NCI-H2081 treated with DMSO at 0.1 percent for 48 hours (cell line): ENCODE measurements at places on chromosomes 2 and 18.

GRCh38 chr2:119483896-119484718, 40.2 kb downstream of the SCTR start:
- no peak for DNase-seq

DNA sequence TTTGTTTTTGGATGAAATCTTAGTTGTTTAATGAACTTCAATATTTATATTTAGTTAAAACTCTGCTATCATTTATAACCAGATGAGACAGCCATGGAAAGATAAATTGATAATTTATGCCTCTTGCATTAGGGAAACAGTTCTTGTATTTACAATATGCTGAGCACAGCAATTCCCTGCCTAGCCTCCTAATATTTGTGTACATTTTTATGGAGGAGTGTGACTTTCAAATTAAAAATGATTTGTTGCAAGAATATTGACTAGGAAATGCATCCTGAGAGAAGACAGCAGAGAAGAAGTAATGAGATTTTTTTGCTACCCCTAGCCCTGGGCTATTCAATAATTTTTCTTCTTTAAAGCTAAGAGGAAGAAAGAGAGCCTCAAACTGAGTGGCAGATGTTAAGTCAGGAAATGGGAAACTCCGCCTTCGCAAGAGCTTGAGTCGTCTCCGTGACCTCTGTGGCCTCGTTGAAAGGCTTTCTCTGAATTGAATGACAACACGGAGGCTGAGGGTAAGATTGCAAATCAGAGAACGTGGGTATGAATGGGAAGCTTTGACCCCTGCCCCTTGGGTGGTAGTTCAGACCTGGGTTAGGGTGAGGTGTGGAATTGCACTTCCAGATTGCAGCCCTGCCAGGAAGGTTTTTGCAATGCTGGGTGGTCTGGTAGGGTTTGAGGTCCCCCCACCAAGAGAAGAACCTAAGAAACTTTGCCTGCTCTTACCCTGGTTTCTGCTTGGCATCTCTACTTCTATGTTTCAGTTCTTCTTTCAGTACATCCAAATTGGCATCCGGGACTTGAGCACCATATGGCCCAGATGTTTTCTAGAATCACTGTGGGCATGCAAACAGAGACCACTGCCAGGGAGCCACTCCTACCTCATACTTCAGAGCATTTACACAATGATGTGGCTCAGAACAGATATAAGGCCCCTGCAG, 210.3 kb upstream of the RBMS1 start:
- no peak for DNase-seq

GRCh38 chr2:108918941-108919341, 70.1 kb downstream of the EDAR start:
- DNase-seq: no peak

GRCh38 chr18:78675231-78675630, 304.4 kb upstream of the SALL3 start:
- DNase-seq: no peak

GRCh38 chr2:65687614-65688013, 255.2 kb upstream of the SPRED2 start:
- no peak for DNase-seq

DNA sequence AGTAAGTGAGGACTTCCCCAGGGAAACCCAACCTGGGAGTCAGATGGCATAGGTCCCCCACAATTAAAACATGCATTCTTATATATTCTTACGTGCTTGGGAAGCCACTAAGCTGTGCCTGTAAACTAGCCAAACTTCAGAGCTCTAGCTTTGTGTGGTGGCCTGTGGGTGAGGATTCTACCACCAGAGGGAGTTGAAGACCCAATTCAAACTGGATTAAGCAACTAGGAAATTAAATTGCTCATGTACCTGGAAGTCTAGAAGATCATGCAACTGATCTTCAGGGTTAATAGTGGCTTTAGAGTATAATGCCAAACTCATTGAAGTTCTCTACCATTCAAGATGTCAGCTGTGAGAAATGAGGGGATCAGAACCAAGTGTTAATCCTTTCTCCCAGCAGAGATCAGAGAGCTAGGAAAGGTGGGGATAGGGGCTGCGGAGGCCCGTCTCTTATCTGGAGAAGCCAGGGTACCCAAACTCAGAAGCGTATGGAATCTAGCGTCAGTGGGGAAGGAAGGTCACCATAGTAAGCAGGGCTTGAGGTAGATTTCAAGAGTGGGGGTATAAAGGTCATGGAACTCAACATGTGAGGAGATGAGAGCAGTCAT, 53.2 kb upstream of the CCDC85A start:
- no peak for DNase-seq

- DNase-seq: no peak
These were observed 41.8 kb downstream of the TGFBRAP1 start for GRCh38 chr2:105287692-105288091.

DNA sequence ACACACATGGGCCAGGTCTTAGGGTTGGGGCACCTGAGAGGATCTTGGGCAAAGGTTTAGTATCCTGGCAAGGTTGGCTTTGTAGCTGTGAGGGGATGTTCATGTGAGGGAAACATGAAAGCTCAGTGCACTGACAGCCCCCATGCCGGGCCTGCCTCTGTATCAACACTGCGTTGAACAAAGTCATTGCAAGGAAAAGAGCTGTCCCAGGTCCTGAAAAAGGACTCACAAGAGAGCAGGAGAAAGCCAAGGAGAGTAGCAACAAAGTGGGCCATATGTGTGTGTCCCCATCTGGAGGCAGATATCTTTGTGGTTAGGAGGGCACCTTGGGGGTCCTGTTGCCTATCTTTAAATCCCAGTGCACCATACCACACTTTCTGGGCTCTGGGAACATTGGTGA, 237.8 kb upstream of the THSD7B start:
- no peak for DNase-seq

DNA sequence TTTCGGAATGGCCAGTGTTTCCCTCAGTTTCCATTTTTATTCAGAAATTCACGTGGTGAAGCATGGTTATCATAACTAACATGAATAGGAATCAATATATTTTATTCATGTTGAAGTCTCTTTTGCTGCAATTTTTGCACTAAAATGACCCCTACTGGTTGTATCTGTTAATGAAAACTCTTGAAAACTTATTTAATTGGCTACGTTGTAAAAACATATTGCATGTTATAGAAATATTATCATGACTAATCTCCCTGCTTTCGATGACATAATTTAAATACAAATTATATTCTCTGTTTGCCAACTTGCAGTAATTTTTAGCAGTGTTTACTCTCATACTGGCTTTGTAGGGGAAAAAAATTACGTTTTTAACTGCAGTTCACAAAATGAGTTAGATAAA, 3.5 kb downstream of the CRIM1 start:
- DNase-seq: no peak

DNA sequence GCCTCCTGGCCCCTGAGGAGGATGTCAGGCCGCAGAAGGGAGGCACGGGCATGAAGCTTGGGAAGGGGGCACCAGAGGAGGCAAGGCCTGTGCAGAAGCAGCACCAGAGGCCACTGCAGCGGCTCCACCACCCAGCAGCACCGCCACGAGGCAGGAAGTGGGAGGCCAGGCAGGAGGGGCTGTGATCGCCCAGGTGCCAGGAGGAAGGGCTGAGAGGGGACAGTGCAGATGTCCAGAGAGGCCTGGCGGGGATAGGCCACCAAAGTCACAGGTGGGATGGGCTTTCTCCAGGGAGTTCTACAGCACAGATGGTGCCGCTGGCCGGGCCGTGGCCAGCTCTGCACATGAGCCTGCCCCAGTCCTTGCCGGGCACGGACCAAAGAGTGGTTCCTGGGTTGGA, 6.0 kb upstream of the ALPI start:
- DNase-seq: no peak

GRCh38 chr2:64492821-64493220, 31.3 kb upstream of the AFTPH start:
- DNase-seq: no peak

DNA sequence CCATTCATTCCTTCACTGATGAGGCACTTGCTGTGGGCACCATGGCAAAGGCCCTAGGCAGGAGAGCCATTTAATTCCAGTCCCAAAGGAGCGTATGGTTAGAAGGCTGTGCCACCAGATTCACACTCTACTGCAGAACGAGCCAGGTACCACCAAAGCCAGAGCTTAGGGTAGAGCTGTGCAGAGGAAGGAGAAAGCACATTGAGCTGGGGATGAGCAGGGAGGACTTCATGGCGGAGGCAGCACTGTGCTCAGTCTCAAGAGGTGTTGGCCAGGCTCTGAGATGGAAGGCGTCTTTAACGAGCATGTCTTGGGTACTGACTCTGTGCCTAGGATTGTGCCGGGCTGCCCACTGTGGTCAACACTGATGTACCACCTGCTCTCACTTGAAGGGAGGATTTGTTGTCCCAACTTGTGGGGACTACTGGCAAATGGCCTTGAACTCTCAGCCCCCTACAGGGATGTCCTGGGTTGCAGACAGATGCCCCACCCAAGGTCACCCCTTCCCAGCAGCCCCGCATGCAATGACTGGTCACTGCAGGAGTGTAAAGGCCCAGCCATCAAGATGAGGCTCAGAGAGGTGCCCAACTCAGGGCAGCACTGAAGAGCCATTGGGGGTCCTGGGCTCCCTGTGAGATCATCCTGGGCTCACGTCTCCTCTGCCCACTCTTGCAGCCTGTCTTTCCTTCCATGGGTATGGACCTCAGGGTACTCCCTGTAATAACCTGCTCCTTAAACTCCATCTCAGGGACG, 251.4 kb downstream of the GLI2 start:
- no peak for DNase-seq

DNA sequence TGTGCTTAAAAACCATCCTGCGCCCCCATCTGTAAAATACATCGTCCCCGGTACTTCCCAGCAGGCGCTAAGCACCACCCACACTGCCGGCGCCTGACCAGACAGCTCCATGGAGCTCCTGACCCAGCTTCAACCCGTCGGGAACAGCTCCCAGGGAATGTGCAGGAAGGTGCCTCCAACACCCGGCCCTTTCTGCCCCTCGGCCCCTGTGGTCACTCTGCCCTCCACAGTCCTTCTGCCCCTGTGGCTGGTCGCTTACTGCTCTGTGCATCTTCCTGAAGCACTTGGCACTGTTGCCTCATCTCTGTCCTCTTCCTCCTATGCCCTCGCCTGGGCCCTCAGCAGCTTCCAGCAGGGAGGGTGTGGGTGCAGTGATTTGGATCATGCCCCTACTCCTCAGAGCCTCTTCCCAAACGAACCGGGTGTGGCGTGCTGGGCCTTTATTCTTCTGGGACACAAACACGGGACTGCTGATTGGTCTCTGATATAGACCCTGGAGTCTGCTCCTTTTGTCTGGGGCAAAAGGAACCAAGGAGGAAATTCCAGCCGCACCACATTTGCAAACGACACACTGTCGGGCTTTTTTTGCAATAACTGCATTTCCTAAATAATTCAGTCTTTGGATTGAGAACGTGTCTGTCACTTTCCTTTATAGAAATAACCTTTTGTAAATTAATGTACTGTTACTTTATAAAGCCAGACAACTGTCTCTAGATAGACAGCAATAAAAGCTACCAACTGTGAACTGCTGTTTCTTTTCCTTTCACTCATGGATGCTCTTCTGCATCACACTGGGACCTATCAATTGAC, 65.9 kb downstream of the ADI1 start:
- no peak for DNase-seq

DNA sequence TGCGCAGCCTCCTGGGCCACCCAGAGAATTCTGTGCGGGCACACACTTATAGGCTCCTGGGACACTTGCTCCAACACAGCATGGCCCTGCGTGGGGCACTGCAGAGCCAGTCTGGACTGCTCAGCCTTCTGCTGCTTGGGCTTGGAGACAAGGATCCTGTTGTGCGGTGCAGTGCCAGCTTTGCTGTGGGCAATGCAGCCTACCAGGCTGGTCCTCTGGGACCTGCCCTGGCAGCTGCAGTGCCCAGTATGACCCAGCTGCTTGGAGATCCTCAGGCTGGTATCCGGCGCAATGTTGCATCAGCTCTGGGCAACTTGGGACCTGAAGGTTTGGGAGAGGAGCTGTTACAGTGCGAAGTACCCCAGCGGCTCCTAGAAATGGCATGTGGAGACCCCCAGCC, 11.8 kb upstream of the TTLL4 start:
- no peak for DNase-seq

GRCh38 chr2:163455815-163456214, 280.0 kb downstream of the FIGN start:
- no peak for DNase-seq

- DNase-seq: peak; percentile 38
These were observed 85.3 kb upstream of the SULT1C3 start for GRCh38 chr2:108154366-108155061.

GRCh38 chr2:239642406-239643004, 241.7 kb upstream of the HDAC4 start:
- DNase-seq: no peak

DNA sequence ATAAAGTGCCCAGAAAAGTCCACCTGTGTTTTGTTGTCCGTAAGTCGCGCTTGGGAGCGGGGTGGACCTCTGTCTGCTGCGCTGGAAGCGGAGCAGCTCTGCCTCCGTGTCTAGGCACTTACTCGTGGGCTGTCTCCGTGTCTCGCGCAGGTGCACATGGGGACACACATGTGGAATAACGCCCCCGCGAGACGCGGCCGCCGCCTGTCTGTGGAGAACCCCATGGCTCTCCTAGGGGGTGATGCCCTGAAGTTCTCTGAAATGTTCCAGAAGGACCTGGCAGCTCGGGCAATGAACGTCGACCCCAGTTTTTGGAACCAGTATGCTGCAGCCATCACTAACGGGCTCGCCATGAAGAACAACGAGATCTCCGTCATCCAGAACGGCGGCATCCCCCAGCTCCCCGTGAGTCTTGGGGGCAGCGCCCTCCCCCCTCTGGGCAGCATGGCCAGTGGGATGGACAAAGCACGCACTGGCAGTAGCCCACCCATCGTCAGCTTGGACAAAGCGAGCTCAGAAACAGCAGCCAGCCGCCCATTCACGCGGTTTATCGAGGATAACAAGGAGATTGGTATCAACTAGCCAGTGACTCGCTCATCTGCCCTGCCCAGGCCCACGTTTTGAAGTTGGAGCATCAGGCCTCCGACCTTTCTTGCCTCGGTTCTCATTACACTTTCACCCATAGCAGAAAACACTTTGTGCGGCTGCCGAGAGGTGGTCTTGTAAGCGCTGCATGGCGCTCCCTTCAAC, 17.3 kb downstream of the SALL3 start:
- no peak for DNase-seq

DNA sequence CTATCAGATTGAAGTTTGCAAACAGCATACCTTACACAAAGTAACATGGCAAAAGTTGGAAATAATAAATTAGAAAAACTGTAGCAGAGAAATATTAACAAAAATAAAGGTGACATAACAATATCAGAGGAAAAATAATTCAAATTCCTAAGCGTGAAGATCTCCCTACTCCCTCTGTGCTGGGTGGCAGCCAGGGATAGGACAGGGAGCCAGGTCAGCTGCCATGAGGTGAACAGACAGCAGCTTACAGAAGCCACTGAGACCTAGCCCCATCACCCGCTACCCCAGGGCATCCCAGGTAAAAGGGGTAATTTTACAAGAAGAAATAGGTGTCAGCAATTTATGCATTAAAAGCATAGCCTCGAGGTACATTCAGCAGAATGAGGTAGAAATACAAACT, 423.8 kb upstream of the HS6ST1 start:
- no peak for DNase-seq

GRCh38 chr2:68594674-68595492, 48.5 kb upstream of the PROKR1 start:
- DNase-seq: no peak
